Epithelial cell of proximal tubule (primary cell): ENCODE measurements at places on chromosomes 3 and 15. TPM values are rescaled to one million over a fixed set of nuclear protein-coding genes. Genes with fewer than 3 reads are reported as not detected.

TIMP4 gene
- 0.22 and 0.35 TPM in 2 replicates for total RNA-seq

GRCh38 chr3:174098746-174099145 lies 701.2 kb downstream of the NLGN1 start:
- DNase-seq, result no peak

DNA sequence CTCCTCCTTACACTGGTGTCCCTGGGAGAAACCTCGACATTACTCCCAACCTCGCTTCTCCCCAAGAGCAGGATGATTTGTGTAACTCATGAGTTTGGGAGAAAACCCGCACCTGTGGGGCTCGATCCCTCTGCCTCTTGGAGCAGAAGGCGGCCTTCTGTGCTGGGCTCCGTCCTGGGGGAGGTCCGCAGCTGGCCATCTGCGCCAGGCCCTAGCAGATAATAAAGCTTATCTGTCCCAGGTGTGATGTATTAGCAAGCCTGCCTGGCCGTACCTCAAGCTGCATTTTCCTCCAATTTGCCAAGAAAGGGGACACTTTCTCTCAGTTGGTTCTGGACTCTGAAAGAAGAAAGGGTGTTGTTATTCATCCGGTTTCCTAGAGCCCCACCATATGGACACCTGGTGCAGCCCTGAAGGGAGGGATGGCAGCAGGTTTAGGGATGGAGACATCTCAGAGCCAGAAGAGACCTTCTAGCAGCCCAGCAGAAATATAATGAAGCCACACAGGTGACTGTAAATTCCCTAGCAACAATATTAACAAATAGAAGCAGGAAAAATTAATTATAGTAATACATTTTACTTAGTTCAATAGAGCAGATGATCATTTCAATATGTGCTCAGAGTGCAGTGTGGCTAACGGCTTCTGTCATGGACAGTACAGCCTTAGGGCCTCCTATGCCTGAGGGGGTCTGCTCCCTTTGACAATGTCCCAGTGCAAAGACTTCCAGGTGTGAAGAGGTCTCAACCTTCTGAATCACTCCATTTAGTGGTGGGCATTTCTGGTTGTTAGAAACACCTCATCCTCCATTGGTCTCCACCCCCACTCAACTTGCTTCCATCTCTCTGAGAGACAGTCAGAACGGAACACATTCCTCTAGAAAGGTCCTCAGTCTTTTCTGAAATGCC lies 94.8 kb downstream of the CPN2 start:
- DNase-seq, result no peak

GRCh38 chr3:54563501-54564200 lies 364.2 kb downstream of the LRTM1 start:
- DNase-seq, result no peak

- DNase-seq, result no peak
These were observed 14.0 kb upstream of the LARP6 start for GRCh38 chr15:70867911-70868467.

CYP1A1 gene
- total RNA-seq, result 0.14 and 0.52 TPM in 2 replicates

ROBO1 gene
- 19.4 and 21.6 TPM in 2 replicates for total RNA-seq

DNA sequence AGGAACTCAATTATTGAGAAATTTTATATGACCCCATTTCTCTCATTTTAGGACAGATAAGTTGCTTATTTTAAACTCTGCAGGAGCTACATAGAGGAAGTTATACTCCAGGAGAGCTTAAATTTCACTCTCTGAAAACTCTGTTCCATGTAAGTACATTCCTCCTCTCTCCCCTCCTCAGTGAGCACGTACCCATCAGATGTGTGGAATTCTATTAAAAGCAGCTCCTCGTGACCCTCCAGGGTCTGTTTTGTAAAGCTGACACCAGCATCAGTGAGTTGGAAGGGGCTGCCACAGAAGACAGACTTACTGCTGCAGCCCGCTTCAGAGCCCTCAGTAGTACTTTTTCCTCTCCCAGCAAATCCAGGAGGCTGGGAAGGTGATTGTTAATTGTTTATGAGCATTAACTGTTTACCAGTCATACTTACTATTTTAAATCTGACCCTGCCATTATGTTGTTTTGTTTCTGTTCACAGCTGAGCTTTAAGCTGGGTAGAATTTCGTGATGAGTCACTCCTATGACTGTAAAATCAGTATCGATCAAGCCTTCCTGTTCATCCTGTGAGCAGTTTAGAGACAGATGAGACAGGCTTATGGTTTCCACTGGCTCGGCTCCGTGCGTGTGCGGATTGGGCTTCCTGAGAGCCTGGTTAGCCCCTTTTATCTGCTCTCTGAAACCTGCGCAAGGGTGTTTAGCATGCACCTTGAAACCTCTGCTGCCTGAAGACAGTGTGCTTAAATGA lies 20.4 kb downstream of the IGF1R start:
- DNase-seq, result no peak

ARF4 gene
- total RNA-seq, result 173 and 207 TPM in 2 replicates

DNA sequence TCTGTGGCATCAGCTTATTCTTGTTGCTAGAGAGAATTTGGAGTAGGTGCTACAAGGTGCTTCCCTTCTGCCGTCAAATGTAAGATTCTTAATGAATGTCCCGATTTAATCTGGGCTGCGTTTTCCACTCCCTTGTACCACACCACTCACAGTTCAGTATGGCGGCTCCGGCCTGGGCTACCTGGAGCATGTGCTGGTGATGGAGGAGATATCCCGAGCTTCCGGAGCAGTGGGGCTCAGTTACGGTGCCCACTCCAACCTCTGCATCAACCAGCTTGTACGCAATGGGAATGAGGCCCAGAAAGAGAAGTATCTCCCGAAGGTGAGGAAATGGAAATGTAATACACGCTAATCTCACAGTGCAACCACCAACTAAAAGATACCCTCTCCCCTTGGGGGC lies 4.9 kb downstream of the IVD start:
- no peak for DNase-seq

DNA sequence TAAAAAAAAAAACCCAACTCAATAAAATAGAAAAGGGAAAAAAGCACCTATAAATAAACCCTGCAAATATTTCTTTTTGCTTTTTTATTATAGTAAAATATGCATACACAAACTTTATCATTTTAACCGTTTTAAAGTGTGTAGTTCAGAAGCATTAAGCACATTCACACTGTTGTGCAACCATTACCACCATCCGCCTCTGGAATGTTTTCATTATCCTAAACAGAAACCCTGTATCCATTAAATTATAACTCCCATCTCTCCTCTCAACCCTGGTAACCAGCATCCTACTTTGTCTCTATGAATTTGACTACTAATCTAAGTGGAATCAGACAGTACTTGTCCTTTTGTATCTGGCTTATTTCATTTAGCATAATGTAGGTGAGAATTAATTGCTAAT lies 15.0 kb downstream of the CDCP1 start:
- DNase-seq, result no peak

CCR8 gene
- total RNA-seq, result not detected in 2 replicates

DNA sequence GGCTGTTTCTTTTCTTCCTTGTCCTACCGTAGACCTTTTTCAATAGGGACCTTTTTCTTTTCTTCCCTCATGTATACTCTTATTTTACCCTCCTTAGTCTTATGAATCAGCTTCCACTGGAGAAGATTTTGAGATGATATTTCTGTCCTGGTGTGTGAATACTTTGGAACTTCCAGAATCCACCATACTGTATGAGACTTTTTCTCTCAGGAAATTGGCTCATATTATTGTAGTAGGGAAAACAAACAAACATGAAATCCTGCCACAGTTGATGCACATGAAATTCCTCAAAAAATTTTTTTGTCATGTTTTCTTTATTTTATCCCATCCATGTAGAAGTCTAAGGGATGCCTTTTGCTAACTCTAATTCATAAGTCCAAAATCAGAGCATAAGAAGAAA lies 289.3 kb upstream of the PLSCR5 start:
- DNase-seq, result no peak

DNA sequence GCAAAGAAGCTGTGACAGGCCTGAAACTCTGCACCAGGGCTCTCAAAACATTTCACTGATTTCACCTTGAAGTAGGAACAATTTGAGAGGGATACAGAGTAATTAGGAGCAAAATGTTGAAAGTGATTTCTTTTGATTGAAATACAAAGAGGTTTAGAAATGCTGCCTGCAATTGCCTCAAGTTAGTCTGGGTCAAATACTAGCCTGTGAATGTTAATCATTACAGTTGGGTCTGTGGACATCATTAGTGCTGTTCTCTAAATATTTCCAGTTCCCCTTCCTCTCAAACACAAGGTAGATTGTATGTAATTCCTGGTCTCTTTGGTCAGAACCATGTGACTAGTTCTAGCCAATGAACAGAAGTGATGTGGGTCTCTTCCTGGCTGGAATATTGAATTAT lies 152.3 kb upstream of the TSC22D2 start:
- no peak for DNase-seq

- DNase-seq, result no peak
These were observed 563.4 kb upstream of the DPPA4 start for GRCh38 chr3:109900783-109901182.

GP5 gene
- 0.14 TPM in 1 of 2 replicates, not detected in the other for total RNA-seq

GRCh38 chr3:178629430-178630178 lies 93.4 kb downstream of the KCNMB2 start:
- no peak for DNase-seq

DNA sequence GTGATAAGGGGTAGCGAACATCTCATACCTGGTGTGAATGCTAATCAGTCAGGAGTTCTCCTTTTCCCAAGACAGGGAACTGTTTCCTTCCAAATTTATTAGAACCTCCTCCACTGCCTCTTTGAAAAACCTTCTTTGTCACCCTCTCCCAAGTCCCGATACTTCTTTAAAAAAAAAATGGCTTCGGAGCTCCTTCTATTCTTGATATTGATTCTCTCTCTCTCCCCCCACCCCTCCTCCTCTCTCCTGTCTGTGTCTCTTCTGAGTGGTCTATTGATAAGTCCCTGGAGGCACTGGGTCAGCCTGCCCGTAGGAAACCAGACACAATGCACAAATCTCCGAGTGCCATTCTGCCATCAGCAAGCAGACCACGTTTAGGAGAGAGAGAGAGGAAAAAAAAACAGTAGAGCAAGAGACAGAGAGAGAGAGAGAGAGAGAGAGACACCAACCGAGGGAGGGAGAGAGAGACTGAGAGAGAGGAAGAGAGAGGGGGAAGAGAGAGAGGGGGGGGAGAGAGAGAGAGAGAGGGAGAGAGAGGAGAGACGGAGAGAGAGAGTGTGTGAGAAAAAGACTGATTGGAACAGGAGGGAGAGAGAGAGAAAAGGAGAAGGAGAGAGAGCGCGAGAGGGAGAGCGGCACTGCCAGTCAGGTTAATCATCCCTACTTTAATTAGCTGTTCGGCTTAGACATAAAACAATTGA lies 160.9 kb downstream of the TIGIT start:
- DNase-seq, result no peak

GRCh38 chr3:68771681-68772080 lies 160.7 kb downstream of the TAFA4 start:
- no peak for DNase-seq

GRCh38 chr15:83289160-83289559 lies 4.7 kb upstream of the BNC1 start:
- no peak for DNase-seq
